H54 (cell line): ENCODE measurements at places on chromosomes 12 and 14.

DNA sequence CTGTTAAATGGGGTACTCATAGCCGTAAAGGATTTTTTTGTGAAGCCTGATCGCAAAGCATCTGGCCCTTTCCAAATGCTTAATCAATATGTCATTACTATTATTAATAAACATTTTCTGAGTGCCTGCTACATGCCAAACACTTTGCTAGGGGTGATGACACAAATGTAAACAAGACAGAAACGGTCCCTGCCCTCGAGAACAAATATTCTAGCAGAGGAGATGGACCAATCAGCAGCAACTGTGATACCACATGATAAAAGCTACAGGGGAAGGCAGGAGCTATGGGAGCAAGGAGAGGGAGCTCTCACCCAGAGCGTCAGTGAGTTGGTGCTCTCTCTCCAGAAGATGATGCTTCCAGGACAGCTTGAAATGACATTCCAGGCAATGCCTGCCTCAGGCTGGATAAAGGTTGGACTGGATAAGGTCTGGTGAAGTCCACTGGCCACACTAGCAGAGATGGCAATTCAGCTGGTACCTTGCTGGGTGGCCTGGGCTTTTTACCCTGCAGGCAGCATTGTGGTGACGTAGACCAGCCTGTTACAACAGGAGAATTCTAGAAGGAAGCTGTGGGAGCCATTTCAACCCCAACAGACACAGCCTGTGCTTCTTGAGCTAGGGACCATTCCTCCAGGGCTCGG is 41.1 kb downstream of the ERH start:
- no peak for DNase-seq

DNA sequence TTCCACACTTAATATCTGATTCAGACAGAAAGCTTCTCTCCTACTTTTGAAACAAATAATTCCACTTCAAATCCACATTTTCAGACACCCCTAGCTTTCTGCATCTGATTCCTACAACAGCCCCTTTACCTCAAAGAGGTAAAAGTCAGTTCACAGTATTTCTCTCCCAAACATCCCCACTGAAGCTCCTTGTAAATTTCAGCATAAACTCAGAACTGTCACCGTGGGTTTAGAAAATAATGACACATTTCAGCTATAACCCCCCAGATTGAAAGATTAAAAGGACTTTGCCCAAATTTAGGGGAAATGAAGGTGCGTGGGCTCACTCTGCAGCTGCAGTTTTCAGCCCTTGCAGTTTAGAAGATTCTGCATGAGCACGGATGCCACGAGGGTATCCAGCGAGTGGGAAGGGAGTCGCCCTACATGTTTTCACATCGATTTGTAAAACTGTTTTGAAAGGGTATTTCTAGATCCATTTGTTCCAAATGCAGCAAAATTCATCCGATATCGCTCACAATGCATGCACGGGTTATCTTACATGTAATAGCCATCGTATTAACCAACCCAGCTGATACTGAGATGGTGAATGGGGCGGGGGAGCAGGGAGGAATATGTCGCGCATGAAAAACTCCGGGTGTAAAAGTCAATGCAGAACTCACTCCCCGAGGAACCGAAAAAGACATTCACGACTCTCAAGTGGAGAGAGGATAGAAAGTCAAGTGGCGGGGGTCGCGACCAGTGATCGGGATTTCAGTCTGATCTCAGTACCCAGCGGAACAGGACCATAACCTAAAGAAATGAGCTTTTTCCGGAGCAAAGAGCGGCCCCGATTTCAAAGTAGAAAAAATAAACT is 5.0 kb upstream of the CCND2 start:
- DNase-seq, result no peak

GRCh38 chr12:110796952-110797351 is 49.8 kb upstream of the CCDC63 start:
- peak; percentile 21 for DNase-seq

GRCh38 chr14:76844223-76844622 is 18.0 kb downstream of the LRRC74A start:
- DNase-seq, result peak; percentile 40

GRCh38 chr14:33617154-33617553 is 333.7 kb downstream of the EGLN3 start:
- DNase-seq, result no peak
